ENCODE measurements at places on chromosomes 1 and 21.

- DNase-seq: no peak
These were observed 64.9 kb downstream of the PRKACB start for GRCh38 chr1:84208935-84209334.

- DNase-seq: no peak
These were observed 38.8 kb upstream of the CTBS start for GRCh38 chr1:84613026-84613425.

DNA sequence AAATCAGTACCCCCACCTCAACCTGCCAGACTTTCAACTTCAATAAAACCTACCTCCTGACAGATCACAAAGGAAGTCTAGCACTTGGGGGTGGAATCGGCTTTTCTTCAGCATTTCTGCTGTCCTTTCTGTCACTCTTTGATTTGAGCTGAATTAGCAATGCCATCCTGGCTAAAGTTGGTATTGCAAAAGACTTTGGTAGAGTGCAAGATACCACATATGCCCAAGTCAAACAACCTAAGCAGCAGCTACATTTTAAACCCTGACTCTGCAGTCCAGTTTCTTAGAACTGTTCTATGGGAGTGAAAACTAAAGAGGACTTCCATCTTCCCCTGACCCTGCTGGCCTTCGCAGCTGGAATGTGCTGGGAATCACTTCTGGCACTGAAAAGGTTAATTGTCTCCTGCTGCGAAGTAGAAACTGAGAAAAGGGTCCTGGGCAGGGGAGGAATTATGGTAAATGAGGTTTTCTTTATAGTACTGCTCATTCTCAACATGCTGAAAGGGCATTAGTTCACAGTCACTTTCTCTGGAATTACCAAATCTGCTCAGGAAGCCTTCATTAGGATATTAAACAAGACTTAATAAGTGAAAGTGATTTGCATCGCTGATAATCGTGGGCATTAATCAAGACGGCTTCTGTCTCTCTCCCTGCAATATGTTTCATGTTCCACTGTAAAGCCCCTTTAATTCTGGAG is 126.2 kb upstream of the SMYD2 start:
- DNase-seq: no peak

- no peak for DNase-seq
These were observed 509.7 kb downstream of the AJAP1 start for GRCh38 chr1:5164158-5164557.

GRCh38 chr1:116273042-116273783 is 99.8 kb upstream of the ATP1A1 start:
- DNase-seq: peak; percentile 58

GRCh38 chr1:93778457-93778856 is 96.8 kb upstream of the BCAR3 start:
- no peak for DNase-seq

- DNase-seq: no peak
These were observed 49.7 kb downstream of the SYT6 start for GRCh38 chr1:114103992-114104391.

- DNase-seq: no peak
These were observed 71.4 kb upstream of the RAB4A start for GRCh38 chr1:229199261-229200243.

- DNase-seq: no peak
These were observed 2.3 kb upstream of the TCP10L start for GRCh38 chr21:32587651-32588050.

GRCh38 chr1:156414461-156415064 is 45.6 kb downstream of the RHBG start:
- DNase-seq: no peak

GRCh38 chr1:21216835-21217811 is 40.4 kb upstream of the EIF4G3 start:
- DNase-seq: peak; percentile 39

DNA sequence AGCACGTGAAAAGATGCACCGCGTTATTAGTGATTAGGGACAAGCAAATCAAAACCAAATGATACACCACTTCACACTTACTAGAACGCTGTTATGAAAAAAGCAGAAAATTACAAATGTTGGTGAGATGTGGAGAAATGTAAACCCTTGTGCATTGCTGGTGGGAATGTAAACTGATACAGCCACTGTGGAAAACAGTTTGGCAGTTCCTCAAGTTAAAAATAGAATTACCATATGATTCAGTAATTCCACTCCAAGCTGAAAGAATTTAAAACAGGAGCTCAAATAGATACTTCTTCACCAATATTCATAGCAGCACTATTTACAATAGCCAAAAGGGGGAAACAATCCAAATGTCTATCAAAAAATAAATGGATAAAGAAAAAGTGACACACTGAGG is 10.3 kb upstream of the EVI5 start:
- no peak for DNase-seq

DNA sequence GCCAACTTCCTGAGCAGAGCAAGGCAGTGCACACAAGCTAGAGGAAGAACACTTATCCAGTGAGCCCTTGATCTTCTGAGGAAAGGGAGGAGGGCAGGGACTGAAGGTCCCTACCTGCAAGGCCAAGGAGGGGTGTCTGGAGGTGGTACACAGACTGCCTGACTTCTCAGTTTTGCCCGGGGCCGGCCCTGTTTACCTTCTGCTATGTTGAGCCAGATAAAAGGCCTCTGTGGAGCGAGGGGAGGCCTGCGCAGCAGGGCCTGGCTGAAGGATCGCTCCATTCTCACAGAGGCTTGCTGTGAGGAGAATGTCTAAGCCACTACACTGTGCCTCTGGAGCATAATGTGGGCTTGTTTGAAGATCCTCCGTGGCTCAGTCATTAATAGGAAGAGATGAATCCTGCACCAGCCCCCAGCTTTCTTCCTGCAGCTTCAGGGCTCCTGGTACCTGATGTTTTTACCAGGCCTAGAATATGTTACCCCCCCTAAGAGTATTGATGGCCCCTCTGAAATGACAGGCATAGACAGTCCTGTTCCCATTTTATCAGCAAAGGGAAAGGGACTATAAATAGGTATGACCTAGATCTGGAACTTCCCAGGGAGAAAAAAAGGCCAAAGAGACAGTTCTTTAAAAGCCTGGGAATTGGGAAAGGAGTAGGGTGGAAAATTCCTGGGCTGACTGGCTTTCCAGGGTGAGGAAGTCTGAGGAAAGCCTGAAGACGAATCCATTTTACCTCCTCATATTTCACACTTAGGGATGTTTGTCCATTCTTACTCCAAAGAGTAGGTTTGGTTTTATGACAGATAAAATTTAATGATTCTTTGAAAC is 4.7 kb downstream of the POGK start:
- DNase-seq: no peak

- DNase-seq: no peak
These were observed 1.0 kb upstream of the HP1BP3 start for GRCh38 chr1:20787840-20788795.

GRCh38 chr1:98926597-98926996 is 78.1 kb downstream of the PLPPR5 start:
- DNase-seq: no peak

DNA sequence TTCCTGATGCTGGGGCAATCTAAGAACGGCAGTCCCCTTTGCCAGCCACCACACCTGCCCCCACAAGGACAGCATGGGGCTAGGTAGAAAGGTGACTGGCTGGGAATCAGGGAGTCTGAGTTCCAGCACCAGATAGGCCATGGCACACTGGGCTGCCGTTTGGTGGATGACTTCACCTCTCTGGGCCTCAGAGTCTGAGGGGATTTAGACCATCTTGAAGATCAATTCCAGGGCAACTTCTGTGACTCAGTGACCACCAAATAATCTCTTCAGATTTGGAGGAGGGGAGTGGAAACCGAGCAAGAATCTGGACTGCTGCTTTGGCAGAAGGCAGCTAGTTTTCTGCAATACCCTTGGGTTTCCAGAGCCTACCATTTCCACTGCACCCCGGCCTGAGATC is 92.1 kb upstream of the EDN2 start:
- no peak for DNase-seq

- DNase-seq: no peak
These were observed 102.6 kb downstream of the SELENOF start for GRCh38 chr1:86811142-86811924.

DNA sequence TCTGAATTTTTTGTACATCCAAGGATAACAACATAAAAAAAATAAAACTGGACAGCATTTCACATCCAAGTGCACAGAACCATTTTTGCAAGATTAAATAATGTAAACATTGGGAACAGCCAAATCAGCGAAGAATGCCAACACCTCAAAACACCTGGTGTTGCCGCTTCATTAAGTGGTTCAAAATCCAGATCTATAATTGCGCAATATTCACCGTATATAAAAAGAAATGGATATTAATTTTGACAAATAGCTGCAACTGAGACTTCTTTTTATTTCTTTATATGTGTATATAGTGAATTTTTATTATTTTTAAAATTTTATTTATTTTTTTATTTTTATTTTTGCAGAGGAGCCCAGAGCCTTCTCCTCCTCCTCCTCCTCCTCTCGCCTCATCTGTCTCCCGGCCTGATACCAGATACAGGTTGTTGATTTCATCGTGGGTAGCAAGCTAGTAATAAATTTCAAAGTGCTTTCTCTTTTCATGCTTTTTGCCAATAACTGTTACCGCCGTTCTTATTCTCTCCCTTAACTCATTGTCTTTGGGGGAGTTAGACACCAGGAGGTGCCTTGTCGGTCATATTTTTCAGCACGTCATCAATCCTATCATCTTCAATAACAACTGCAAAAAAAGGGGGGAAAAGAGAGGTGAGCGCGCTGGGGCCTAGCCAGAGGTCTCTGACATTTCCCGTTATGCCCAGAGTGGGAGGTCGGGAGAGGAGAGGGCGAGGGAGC is 2.7 kb downstream of the CAMK2N1 start:
- DNase-seq: no peak

DNA sequence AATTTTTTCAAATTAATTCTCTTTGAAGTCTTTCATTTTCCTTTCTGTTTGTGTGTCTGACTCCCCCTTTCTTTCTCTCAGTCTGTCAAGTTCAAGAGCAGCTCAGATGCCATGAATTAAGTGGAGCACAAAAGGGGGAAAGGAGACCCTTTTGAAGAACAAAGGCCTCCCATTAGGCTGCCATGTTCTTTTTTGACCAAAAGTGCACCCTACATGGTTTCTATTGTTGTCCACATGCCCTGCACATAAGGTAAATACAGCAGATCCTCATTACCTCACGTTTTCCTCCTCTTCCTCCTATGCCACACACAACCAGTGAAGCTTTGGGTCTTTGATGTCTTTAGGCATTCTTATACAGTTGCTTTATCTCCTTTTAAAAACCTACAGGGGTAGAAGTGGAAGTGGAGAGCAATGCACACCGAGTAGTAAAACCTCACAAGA is 47.7 kb downstream of the POU2F1 start:
- DNase-seq: no peak

- DNase-seq: no peak
These were observed 531.9 kb downstream of the PTPRC start for GRCh38 chr1:199170711-199171110.

GRCh38 chr1:184455786-184456185 is 69.0 kb downstream of the C1orf21 start:
- DNase-seq: no peak

GRCh38 chr1:39342776-39343175 is 138.3 kb downstream of the MACF1 start:
- DNase-seq: no peak

DNA sequence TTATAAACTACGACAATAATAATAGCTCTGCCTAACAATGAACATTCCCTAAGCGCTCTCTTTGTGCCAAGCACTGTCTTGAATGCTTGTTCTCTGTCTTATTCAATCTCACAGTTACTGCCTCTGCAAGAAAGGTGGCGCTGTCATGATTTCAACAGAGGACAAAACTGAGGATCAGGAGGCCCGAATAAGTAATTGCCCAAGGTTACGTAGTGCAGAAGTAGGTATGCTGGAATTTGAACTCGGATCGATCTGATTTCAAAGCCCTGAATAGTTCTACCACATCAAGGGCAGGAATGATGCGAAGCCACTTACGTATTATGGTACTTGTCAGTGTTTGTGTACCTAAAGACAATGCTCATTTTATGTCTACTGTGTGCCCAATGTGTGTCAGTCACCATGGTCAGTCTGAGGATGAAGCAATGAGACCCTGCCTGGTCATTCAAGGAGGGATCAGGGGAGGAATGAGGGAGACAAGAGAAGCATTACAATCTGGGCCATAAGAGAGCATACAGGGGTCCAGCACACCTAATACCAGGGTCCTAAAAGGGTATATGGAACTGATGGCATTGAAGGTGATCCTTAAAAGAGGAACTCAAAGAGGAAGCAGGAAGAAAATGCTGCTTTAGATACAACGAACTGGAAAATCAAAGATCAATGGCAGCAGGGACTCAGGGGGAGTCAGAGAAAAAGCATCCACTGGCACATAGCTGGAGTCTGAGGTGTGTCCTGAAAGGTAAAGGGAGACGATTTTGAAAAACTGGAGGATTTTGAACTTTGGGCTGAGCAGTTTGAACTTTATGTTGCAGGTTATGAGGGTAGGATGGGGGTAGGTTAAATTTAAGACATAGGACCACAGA is 389.2 kb downstream of the PLPP3 start:
- peak; percentile 40 for DNase-seq

DNA sequence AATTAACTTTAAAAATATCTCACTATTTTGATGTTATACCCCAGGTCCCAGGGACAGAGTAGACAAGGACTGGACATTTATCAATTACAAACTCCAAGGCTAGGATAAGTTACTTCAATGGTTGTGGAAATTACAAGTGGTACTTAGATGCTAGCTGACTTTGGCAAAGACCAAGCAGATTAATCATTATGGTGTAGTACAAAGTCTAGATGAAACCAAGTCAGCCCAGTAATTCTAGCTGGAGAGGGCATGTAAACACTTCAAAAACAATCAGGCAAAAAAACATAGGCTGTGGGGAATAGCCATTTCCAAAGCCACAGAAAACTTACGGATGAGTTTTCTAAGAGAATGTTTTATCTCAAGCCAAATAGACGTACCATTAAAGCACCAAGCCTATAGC is 124.5 kb downstream of the TSEN15 start:
- no peak for DNase-seq

DNA sequence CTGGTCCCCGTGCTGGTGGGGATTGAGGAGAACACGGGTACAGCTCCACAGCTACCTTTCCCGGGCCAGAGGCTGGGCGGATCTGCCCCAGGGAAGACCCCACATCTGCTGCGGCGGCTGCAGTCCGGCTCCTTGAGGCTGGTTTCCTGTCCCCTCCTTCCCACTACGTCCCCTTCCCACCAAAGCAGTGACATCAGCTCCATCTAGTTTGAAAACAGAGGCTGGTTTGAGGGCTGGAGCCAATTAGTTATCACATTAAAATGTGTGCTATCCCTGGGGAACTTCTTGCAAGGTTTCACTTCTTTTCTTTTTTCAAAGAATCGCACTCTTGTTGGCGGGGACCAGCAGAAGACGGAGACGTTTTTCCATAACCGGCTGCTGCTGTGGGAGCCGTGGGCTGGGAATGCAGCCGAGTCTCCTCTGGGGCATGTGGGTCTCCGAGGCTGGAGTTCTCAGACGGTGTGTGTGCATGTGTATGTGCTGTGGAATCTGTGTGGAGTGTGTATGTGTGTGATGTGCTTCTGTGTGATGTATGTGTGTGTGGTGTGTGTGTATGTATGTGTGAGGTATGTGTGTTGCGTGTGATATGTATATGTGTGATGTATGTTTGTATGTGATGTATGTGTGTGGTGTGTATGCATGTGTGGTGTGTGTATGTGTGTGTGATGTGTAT is 8.9 kb upstream of the PCBP3 start:
- DNase-seq: no peak
